ENCODE measurements at places on chromosomes 13 and 19. TPM values are rescaled to one million over a fixed set of nuclear protein-coding genes. Genes with fewer than 3 reads are reported as not detected.

The SIGLEC14 gene
- total RNA-seq, result not detected

- peaks cover 15% of the 10 kb centered on the region for H3K4me1 ChIP-seq
- peaks cover 1% of the 10 kb centered on the region for H3K27me3 ChIP-seq
- H3K36me3 ChIP-seq, result peaks cover 3% of the 10 kb centered on the region
- peak overlapping the region; percentile 36 for H3K4me3 ChIP-seq
- H3K27ac ChIP-seq, result no peak overlapping the region
Observed at GRCh38 chr13:22162889-22163288, 492.0 kb downstream of the FGF9 start.

DNA sequence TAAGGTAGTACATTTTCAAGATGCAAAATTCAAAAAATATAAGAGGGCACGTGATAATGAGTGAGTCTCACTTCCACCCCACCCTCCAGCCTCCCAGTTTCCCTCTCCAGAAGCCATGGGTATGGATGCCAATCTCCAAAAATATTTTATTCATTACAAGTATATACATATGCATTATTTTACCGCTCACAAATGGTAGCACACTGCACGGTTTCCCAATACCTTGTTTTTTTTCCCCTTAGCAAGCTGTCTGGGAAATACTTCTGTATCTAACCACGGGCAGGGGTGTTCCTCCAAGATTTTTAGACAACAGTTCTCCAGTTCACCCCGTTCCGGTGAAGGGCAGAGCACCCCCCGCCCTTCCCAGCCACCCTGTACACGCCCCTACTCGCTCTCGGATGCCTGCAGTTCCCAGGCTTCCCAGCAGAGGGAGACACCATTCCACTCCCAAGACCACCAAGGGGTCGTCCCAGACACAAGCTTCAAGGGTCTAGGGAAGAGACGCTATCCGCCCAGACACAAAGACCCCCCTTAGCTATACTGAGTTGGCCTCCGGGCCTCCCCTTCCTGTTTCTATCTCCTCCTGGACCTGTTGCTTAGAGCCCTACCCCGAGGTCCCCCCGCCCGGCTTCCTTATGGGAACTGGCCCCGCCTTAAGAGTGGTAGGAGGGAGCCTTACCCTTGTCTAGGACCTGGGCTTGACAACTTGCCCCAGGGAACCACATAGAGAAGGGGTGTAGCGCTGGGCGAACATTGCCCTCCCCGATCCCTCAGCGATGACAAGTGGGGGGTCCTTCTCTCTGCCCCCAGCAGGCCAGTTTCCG, 1.1 kb upstream of the FXYD3 start:
- H3K36me3 ChIP-seq, result no peaks in the 10 kb centered on the region
- H3K4me1 ChIP-seq, result peaks cover 5% of the 10 kb centered on the region
- no peak overlapping the region for H3K4me3 ChIP-seq

GRCh38 chr13:80058626-80059025, 282.3 kb downstream of the SPRY2 start:
- no peak overlapping the region for H3K27ac ChIP-seq
- no peak overlapping the region for H3K4me3 ChIP-seq
- no peaks in the 10 kb centered on the region for H3K36me3 ChIP-seq
- DNase-seq, result no peak

- H3K36me3 ChIP-seq, result peaks cover 8% of the 10 kb centered on the region
- peak; percentile 54 for DNase-seq
Observed at GRCh38 chr13:109779876-109780510, 6.4 kb downstream of the IRS2 start.

- H3K4me1 ChIP-seq, result no peaks in the 10 kb centered on the region
- DNase-seq, result no peak
- no peaks in the 10 kb centered on the region for H3K36me3 ChIP-seq
- H3K27ac ChIP-seq, result no peak overlapping the region
- H3K4me3 ChIP-seq, result no peak overlapping the region
- H3K27me3 ChIP-seq, result no peaks in the 10 kb centered on the region
Observed at GRCh38 chr13:93298713-93299112, 72.1 kb downstream of the GPC6 start.

GRCh38 chr13:79686441-79686840, 205.5 kb downstream of the NDFIP2 start:
- no peak overlapping the region for H3K4me3 ChIP-seq
- H3K27me3 ChIP-seq, result no peaks in the 10 kb centered on the region
- no peak overlapping the region for H3K27ac ChIP-seq
- DNase-seq, result no peak

GRCh38 chr13:25979371-25979770, 72.4 kb downstream of the SHISA2 start:
- H3K36me3 ChIP-seq, result no peaks in the 10 kb centered on the region
- no peak for DNase-seq
- H3K27me3 ChIP-seq, result no peaks in the 10 kb centered on the region
- no peak overlapping the region for H3K4me3 ChIP-seq
- H3K4me1 ChIP-seq, result peaks cover 12% of the 10 kb centered on the region
- no peak overlapping the region for H3K27ac ChIP-seq

DNA sequence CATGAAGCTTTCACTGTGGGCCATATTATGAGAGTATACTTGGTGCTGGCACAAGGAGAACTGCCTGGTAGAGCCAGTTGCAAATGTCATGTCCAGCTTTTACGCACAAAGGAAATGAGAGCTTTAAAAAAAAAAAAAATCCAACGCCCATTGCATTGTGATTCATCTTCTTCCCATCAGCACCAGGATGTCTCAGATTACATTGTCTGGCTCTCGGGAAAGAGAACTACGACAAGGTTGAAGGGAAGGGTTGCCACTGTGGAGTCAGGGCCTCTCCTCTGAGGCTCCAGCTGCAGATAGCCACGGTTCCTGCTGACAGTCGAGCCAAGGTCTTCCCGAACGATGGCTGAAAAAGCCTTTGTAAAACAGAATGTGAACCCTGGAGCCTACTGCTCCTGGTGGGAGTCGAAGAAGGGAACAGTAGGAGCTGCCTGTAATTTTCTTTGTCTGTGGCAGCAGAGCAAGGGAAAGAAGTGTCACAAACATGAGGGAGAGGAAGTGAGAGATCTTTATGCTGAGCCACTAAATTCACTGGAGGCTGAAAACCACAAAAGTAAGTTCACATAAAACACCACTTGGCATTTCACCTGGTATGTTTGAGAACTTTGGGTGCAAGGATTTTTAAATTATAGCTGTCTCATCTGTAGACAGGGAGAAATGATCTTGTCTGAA, 704.7 kb downstream of the DIAPH3 start:
- H3K4me1 ChIP-seq, result no peaks in the 10 kb centered on the region
- no peak for DNase-seq
- no peak overlapping the region for H3K27ac ChIP-seq
- H3K4me3 ChIP-seq, result no peak overlapping the region
- H3K36me3 ChIP-seq, result no peaks in the 10 kb centered on the region
- H3K27me3 ChIP-seq, result no peaks in the 10 kb centered on the region

DNA sequence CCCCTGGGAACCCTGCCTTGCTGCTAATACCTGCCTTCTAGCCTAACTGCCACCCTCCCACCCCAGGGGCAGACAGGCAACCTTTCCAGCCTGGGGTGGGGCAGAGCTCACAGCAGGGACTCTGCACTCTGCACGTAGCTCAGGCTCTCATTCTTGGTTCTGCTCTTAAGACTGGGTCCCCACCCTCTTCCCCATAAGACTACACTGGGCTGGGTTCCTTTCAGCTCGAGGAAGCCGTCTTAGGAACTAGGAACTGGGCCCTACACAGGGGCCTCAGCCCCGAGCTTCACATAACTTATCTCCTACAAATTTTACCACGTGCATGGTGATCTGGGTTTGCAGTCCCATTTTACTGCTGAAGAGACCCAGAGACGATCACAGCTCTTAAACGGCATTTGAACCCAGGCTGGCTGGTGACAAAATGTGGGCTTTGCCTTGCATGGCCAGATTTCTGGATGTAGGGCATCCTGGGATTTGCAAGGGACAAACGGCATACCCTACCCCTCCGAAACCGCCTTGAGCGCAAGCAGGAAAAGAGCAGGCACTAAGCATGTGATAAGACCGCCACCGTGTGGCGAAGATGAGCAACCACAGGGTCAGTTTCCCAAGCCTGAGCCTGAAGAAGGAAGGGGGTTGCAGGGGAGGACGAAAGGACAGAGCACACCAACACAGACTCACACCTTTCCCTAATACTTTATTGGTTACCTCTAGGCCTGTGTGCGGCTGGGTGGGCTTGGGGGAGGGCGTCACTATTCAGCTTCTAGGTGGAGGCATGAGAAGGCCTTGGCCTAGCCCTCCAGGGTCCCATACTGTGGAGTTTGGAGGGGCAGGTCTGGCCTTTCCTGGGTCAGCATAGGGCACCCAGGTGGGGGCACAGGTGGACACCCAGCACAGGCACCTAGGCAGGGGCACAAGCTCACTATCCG, 5.1 kb downstream of the JUNB start:
- H3K4me1 ChIP-seq, result peaks cover 36% of the 10 kb centered on the region
- H3K4me3 ChIP-seq, result peak overlapping the region; percentile 83
- peak; percentile 94 for DNase-seq
- peak overlapping the region; percentile 90 for H3K27ac ChIP-seq
- peaks cover 48% of the 10 kb centered on the region for H3K36me3 ChIP-seq

DNA sequence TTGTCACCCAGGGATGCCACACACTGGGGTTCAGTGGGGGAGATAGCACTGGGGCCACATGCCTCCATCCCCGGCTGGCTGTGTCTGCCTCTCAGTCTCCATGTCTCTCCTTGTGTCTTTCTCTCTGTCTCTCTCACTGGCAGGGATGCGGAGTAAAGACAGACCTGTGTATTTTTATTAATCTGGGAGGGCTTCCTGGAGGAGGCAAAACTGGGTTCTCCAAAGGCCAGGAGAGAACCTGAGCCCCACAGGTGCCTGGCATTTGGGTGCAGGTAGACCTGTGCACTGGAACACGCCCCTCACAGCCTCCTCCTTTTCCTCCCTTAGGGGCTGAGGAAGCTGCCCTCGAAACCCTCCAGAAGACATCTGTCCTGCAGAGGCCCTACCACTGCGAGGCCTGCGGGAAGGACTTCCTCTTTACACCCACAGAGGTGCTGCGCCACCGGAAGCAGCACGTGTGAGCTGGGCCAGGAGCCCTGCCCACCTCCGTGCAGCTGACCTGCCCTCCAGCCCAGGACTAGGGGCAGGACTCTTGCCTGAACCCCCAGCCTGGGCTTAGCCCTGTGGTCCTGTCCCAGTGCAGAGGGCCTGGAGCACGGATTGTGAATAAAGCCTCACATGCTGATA, 32.7 kb downstream of the DHX34 start:
- H3K4me1 ChIP-seq, result peaks cover 13% of the 10 kb centered on the region
- peaks cover 25% of the 10 kb centered on the region for H3K36me3 ChIP-seq
- no peak overlapping the region for H3K4me3 ChIP-seq
- DNase-seq, result peak; percentile 68
- H3K27ac ChIP-seq, result peak overlapping the region; percentile 10

DNA sequence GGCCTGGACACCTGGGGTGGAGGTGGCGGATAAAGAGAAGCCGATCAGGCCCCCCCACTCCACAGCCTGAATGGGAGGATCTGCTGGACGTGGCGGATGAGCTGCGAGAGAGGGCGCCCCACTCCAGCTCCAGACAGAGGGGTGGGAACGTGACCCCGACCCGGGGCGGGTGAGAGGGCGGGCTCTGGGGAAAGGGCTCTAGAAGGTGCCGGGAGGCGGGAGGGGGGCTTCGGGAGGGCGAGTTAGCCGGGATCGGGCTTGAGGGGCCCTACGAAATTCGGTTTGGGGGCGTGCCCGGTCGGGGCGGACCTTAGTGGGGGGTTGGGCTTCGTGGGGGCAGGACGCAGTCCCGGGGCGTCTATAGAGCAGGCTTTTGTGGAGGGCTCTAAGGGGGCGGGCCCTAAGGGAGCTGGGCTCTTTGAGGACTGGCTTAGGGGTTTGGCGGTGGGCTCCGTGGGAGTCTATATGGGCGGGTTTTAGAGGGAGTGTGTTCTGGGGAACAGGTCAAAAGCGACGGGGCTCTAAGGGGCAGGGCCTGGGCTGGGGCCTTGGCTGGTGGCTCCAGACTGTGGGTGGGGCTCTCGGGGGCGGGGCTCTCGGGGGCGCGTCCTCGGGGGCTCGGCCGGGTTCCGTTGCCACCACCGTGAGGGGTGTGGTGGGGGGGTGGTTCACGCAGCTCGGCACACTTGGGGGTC, 4.1 kb upstream of the NANOS3 start:
- peaks cover 9% of the 10 kb centered on the region for H3K27me3 ChIP-seq
- H3K4me3 ChIP-seq, result peak overlapping the region; percentile 80
- DNase-seq, result peak; percentile 85
- H3K27ac ChIP-seq, result no peak overlapping the region

GRCh38 chr19:7006135-7006704, 15.0 kb downstream of the MBD3L2B start:
- peaks cover 1% of the 10 kb centered on the region for H3K36me3 ChIP-seq
- no peak overlapping the region for H3K27ac ChIP-seq
- H3K4me1 ChIP-seq, result peaks cover 26% of the 10 kb centered on the region
- DNase-seq, result no peak

The RUBCNL gene
- 1.5 TPM for total RNA-seq

DNA sequence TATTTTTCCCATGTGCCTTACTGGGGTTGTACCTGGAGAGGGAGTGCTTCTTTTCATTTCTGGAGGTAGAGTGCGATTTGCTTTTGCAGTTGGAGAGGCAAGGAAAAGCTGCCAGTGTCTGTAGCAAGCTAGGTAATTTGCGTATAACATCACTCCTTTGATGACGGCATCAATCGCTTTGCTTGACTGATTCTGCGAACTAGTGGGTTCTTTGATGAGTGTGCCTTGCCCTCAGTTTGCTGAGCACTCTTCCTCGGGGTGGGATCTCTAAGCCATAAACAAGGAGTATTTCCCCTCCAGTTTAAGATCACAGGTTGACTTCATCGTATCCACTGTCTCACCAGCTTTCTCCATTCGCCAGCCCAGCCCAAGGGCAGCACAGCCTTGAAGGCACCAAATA, 344.5 kb downstream of the KCNRG start:
- peaks cover 33% of the 10 kb centered on the region for H3K4me1 ChIP-seq
- H3K27ac ChIP-seq, result no peak overlapping the region
- H3K27me3 ChIP-seq, result peaks cover 26% of the 10 kb centered on the region
- H3K4me3 ChIP-seq, result no peak overlapping the region
- peaks cover 2% of the 10 kb centered on the region for H3K36me3 ChIP-seq

The IL17D gene
- not detected for total RNA-seq

The ACP7 gene
- not detected for total RNA-seq

The ALDH16A1 gene
- 27.2 TPM for total RNA-seq

- no peaks in the 10 kb centered on the region for H3K36me3 ChIP-seq
- no peaks in the 10 kb centered on the region for H3K27me3 ChIP-seq
- H3K4me3 ChIP-seq, result no peak overlapping the region
- DNase-seq, result no peak
- H3K4me1 ChIP-seq, result no peaks in the 10 kb centered on the region
Observed at GRCh38 chr19:30112171-30112570, 170.1 kb downstream of the URI1 start.

GRCh38 chr19:5669212-5669611, 11.1 kb downstream of the MICOS13 start:
- no peak overlapping the region for H3K27ac ChIP-seq
- no peak for DNase-seq
- H3K27me3 ChIP-seq, result no peaks in the 10 kb centered on the region
- H3K36me3 ChIP-seq, result peaks cover 63% of the 10 kb centered on the region
- H3K4me3 ChIP-seq, result no peak overlapping the region
- peaks cover 9% of the 10 kb centered on the region for H3K4me1 ChIP-seq

The LAIR2 gene
- total RNA-seq, result 35.0 TPM

- peaks cover 66% of the 10 kb centered on the region for H3K36me3 ChIP-seq
- no peak for DNase-seq
- H3K4me1 ChIP-seq, result no peaks in the 10 kb centered on the region
- no peak overlapping the region for H3K27ac ChIP-seq
Observed at GRCh38 chr19:57720878-57721277, 6.5 kb downstream of the ZNF671 start.

The HIPK4 gene
- not detected for total RNA-seq

The CEACAM1 gene
- 9.0 TPM for total RNA-seq

- no peak overlapping the region for H3K27ac ChIP-seq
- no peak overlapping the region for H3K4me3 ChIP-seq
- no peaks in the 10 kb centered on the region for H3K36me3 ChIP-seq
- no peak for DNase-seq
- no peaks in the 10 kb centered on the region for H3K27me3 ChIP-seq
Observed at GRCh38 chr13:55553701-55554100, 1587.0 kb upstream of the PRR20A start.

Measured in activated CD4-positive, alpha-beta T cell treated with anti-CD3 and anti-CD28 coated beads, Interleukin-2, amount 10 ng/mL, durations not matched to agents 24 days and 14 days (primary cell).